ENCODE measurements at places on chromosomes 2 and 18.

DNA sequence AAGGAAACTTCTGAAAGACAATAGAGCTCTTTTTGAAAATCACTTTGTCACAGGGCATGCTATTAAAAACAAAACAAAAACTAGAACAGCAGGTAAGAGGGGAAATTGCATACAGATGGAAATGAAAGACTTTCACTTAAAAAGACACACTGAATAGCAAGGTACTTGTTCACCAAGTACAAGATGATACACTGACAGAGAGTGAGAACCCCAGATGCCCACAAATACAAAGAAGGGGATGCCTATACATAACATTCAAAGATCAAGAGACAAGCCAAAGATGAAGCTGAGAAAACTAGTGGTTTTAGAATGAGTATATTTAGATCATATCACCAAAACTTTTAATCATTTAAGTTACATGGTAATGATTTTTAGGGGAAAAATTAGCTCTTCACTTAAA is 60.7 kb downstream of the ASXL2 start:
- DNase-seq, result no peak

DNA sequence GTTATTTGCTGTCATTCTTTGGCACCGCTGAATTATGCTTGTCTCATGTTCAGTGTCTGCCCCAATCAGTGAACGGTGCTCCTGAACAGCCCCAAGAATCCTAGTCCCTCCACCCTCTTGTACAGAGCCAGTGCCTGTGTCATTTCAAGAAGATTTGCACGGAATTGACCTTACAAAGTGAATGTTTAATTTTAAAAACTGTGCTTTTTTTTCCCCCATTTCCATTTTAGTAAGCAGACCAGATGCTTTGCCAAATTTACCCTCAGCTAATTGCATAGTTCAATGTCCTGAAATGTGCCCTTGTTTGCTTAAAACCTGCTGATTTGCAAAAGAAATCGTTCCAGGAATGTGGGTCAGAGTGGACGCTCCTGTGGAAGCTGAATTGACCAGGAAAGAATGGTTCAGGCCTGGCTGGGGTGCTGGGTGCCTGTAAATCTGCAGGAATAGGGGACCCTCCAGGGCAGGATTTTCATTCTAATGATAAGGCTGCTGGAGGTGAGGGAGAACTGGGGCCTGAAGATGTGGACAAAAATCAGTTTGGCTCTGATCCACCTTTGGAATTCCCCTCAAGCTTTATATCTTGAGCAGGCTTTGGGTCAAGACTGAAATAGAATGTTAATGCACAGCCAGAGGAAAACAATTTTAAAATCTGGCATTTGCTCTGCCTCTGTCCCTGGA is 20.1 kb downstream of the TMEM17 start:
- no peak for DNase-seq

DNA sequence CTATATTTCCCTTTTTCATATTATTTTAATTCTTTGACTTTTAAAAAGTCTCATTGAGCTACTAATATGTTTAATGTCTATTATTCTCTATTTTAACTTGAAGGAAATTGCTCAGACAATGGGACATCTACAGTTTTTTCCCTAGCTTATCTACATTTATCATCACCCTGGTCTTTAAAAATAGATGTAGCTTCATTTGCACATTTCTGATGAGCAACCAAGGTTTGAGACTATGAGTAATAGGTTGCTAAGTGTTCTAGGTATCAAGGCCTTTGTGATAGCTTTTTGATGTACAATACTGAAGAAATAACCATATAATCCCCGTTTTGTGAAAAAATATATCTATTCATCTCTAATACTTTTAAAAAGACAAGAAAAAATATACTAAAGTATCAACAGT is 47.0 kb downstream of the STAT4 start:
- no peak for DNase-seq

DNA sequence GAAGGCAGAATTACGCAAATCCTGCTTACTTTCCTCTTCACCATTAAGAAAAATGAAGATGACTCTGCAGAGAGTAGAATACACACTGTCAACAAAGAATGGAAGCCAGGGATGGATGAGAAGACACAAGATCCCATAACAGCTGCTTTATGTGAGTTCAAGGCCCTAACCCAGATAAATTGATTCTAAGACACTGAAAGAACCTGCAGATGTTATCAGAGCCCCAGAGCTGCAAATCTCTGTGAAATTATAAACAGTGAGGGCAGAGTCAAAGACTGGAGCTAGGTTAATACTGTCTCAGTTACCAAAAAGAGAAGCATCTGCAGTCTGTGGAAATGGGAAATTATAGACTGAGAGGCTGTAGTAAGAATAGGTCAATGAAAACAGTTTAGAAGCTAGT is 320.1 kb upstream of the PKDCC start:
- no peak for DNase-seq

GRCh38 chr2:12168354-12168753 is 421.9 kb downstream of the LPIN1 start:
- peak; percentile 25 for DNase-seq

GRCh38 chr2:43121580-43122314 is 104.7 kb downstream of the ZFP36L2 start:
- DNase-seq, result no peak

- peak; percentile 39 for DNase-seq
Observed at GRCh38 chr2:192051533-192051932, 143.2 kb downstream of the TMEFF2 start.

DNA sequence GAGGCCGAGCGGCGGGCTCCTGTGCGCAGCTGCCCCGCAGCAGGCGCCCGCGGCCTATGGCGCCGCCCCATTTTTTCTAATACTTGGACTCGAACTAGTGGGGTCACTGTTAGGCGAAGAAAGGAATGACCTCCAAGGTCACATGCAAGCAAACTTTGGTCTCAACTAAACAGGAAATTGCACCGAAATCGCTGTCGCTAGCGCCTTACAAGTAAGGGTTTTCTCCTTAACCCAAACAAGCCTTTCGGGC is 339 bp downstream of the ACAA2 start:
- no peak for DNase-seq

DNA sequence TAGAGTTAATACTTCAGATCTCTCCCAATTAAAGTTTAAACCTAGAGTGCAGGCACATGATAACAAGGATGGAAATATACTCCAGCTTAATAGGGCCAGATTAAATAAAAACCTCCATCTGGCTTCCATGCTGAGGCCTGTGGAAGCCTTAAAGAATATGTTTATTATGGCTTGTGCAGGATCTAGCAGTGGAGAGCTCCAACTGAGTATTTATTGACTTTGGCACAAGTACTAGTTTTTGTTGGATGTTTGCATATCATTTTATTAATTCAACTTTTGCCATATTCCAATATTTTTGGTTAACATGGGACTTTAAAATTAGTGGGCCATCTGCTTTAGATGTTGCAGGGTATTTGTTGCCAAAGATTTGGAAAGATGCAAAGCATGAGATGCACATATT is 860.4 kb upstream of the SOX11 start:
- no peak for DNase-seq

DNA sequence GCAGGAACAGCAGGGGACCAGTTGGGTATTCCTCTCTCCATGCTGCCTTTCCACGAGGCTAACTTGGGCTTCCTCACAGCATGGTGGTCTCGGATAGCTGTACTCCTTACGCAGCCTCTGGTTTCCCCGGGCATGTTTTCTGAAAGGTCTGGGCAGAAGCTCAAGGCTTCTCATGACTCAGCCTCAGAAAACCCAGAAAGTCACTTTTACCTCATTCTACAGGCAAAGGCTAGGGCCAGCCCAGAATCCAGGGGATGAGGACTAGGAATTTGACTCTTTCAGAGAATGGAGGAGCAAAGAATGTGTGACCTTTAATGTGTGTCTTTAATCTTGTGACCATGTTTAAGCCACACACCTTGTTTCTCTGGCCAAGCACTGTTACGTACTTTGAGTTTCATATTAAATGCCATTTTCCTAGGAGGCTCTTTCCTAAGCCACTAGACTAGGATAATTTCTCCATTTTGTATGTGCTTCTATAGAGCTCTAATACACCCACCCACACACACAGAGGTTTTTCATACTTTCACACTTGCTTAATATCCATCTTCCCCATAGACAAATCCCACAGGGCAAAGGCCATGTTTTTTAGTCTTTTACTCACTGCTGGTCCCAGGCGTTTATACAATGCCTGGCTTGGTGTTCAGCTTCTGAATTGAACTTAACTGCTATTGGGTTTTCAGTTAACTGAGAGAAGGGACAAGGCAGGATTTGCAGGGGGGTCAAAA is 77.3 kb downstream of the LONRF2 start:
- no peak for DNase-seq

DNA sequence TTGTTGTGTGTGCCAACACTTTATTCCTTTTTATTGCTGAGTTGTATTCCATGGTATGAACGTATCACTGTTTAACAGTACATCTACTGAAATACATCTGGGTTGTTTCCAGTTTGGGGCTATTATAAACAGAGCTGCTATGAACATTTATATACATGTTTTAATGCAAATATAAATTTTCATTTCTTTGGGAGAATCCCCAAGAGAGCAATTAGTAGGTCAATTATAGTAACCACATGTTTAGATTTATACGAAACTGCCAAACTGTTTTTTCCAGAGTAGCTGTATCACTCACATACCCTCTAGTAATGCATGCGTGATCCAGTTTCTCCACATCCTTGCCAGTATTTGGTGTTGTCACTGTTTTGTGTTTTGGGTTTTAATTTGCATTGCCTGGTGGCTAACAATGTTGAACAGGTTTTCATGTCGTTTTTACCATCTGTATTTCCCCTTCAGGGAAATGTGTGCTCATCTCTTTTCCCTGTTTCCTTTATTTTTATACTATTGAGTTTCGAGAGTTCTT is 81.0 kb downstream of the TMEM131 start:
- DNase-seq, result no peak

GRCh38 chr2:240229603-240230235 is 89.3 kb upstream of the OTOS start:
- no peak for DNase-seq

DNA sequence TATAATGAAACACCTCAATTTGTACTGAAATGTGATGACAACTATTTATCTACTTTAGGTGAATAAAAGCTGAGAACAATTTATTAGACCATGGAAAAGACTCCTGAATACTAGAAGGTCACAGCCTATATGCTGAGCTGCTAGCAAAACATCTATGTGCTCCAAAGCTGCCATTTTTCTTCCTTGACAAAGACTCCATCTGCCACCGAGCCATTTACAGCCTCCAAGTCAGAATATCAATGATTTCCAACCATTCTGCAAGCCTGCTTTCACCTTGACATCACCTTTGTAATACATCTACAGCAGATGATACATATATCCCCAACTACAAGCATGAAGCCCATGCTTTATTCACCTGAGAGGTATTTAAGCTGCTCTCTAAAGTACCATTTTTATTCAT is 84.9 kb downstream of the BAZ2B start:
- DNase-seq, result no peak

DNA sequence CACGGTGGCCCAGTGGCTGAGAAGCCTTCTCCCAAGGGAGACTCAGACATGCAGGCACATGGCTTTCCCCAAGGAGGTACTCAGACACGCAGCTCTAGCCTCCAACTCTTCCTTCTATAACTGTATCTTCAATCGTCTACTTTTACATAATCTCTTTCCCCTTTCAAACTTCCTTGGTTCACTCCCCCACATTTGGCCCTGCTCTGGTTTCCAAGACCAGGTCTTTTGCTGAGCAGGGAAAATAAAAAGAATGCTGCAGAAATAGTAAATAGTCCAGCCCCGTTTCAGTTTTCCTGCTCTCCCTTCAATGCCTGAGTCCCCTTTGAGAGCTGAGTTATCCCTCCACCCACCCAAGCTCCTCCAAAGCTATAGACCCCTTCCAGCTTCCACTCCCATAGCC is 635.0 kb downstream of the ARHGAP15 start:
- DNase-seq, result no peak

- DNase-seq, result no peak
Observed at GRCh38 chr2:56483081-56483480, 299.3 kb downstream of the CCDC85A start.
